Activated T-helper 17 cell treated with anti-CD3 and anti-CD28 coated beads, Interleukin-2, amount 50 U/mL, for 72 hours (primary cell): ENCODE measurements at places on chromosomes 1 and 21. TPM values are rescaled to one million over a fixed set of nuclear protein-coding genes. Genes with fewer than 3 reads are reported as not detected.

DNA sequence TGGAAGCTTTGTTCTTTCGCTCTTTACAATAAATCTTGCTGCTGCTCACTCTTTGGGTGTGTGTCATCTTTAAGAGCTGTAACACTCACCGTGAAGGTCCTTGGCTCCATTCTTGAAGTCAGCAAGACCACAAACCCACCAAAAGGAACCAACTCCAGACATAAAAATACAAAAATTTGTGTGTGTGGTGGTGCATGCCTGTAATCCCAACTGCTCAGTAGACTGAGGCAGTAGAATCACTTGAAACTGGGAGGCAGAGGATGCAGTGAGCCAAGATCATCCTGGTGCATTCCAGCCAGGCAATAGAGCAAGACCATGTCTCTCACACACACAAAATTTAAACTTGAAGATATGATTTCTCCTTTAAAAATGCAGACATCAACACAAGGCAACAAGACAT, 1431.7 kb upstream of the B3GALT2 start:
- H3K4me3 ChIP-seq = no peak overlapping the region
- ATAC-seq = no peak
- H3K36me3 ChIP-seq = no peaks in the 10 kb centered on the region

DNA sequence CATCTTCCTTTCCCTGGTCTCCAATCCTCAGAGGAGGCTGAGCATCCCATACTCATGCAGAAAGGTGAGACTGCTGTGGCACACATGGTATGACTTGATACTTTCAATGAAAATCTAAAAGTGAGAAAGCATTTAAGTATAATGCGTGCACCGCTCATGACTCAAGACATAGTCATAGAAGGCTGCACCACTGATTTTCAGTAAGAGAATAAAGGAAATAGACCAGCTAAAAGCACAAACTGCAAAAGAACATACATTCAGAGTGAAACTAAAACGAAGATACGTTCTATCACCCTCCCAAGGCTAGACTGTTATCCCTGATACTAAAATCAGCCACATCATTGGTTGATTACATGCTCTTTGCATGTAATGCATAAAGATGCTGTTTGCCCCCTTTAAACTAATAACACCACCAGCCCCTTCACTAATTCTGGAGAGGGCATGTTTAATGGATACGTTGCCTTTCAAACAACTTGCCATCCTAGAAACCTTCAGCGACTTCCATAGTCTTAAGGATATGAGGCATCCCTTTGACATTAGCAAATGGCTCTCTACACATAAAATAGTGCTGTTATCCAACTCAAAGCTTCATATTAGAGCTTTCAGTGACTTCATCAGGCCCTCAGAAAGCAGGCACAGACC, 2.1 kb downstream of the PLD5 start:
- ATAC-seq = peak; percentile 86
- H3K4me3 ChIP-seq = no peak overlapping the region
- peaks cover 6% of the 10 kb centered on the region for H3K36me3 ChIP-seq
- H3K27me3 ChIP-seq = peaks cover 62% of the 10 kb centered on the region
- H3K27ac ChIP-seq = no peak overlapping the region

GRCh38 chr1:53077599-53077965, 15.6 kb downstream of the PODN start:
- H3K4me3 ChIP-seq = no peak overlapping the region
- H3K27ac ChIP-seq = no peak overlapping the region
- ATAC-seq = no peak
- no peaks in the 10 kb centered on the region for H3K4me1 ChIP-seq
- no peaks in the 10 kb centered on the region for H3K36me3 ChIP-seq

DNA sequence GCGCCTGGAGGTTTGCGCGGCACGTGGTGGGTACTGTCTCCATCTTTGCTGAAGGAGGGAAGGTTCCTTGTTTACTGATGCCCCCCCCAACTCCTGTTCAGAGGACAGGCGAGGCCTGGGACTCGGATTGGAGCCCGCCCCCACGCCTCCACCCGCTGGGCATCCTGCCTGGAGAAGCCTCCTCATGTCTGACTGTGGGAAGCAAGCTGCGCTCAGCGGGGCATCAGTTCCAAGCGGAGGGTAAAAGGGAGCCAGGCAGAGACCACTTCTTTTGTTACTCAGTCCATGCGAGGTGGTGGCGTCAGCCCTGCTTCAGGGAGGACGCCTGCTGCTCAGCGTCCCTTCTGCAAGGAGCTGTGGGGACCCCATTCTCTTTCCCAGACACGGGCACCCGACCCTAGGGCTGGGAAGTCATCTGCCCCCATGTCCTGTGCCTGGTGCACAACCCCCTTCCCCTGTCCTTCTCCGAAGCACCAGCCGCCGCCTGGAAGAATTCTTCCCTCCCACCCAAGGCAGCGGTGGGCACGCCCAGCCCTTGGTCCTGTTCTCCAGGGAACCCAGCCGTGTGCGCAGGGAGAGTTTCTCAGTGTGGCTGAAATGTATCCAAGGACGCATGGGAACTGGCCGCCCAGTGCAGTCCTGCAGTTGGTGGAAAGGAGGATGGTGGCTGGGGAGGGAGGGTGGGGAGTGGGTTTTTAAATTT, 414.0 kb downstream of the CAMTA1 start:
- no peaks in the 10 kb centered on the region for H3K4me1 ChIP-seq
- ATAC-seq = no peak
- H3K27ac ChIP-seq = no peak overlapping the region

DNA sequence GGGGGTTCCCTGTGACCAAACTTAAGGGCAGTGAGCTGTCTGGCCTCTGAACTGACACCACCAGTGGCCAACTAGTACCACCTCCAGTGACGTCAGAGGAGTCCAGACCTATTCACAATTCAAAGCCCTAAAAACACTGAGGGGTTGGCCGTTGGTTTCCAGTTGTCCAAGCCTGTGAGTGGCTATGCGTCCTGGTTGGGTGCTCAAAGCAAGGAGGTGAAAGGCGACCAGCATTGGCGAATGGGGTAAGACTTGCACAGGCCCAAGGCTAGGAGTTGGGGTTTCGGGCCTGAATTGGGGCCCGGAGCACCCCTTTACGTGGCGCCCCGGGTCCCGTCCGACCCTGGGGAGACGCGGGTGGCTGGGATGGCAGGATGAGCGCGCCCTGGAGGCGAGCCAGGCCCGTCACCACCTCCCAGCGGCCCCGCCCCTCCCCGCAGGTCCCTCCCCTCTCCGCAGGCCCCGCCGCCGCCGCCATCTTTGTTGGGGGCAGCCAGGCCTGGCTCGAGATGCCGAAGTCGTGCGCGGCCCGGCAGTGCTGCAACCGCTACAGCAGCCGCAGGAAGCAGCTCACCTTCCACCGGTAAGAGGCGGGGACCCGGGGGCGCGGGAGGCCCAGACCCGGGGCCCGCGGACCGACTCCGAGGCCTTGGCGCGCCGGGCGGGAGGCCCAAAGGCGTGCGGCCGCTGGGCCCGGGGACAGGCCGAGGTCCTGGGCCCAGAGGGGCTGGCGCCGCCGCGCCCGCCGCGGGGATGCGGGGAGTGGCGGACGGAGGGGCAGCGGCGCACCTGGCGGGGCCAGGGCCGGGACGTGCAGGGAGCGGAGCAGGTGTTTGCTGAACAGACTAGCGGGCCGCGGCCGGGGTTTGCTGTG, at the start of gene THAP3:
Gene THAP3, plus strand, starts transcription at position 159 of the 874 bp plus-strand sequence. Its CDS starts 351 bp downstream, at position 510.
- H3K4me1 ChIP-seq = peaks cover 5% of the 10 kb centered on the region
- no peaks in the 10 kb centered on the region for H3K27me3 ChIP-seq
- peak; percentile 97 for ATAC-seq

- H3K36me3 ChIP-seq = no peaks in the 10 kb centered on the region
- no peak overlapping the region for H3K4me3 ChIP-seq
- peaks cover 5% of the 10 kb centered on the region for H3K27me3 ChIP-seq
- H3K27ac ChIP-seq = no peak overlapping the region
- no peak for ATAC-seq
- peaks cover 4% of the 10 kb centered on the region for H3K4me1 ChIP-seq
Observed at GRCh38 chr1:32494196-32494595, 29.3 kb downstream of the ZBTB8B start.

DNA sequence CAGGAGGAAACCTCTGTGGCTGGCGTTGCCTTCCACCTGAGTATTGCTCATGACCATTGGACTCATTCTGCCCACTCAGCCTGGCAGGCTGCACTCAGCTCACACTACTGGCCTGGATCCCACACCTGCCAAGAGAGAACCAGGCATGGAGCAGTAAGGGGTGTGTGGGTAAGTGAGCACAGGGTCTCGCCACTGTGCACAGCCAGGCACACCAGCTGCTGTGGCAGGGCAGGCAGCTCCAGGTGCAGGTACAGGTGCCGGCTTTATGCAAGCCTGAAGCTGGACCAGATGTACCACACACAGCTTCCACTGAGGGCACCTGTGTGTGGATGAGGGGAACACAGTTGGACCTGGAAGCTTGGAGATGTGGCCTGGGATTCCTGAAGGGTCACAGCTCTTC, 295.2 kb upstream of the SNX7 start:
- H3K27ac ChIP-seq = no peak overlapping the region
- H3K4me1 ChIP-seq = no peaks in the 10 kb centered on the region
- no peak for ATAC-seq
- no peaks in the 10 kb centered on the region for H3K36me3 ChIP-seq

DNA sequence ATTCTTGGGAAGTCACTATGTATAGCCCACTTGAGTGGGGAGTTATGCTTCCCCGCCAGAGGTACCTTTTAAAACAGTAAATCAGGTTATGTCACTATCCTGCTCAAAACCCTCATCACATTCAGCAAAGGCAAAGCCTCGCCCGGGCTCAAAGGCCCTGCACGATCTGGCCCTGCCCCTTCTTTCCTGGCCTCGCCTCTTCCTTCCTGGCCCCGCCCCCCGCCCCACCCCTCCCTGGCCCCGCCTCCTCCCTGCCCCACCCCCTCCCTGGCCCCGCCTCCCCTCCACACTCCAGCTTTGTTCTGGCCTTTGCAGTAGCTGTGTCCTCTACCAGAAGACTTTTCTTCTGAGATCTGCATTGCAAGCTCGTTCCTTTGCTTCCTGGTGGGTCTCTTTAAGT, 6.6 kb downstream of the LDLRAD2 start:
- H3K36me3 ChIP-seq = no peaks in the 10 kb centered on the region
- no peak overlapping the region for H3K27ac ChIP-seq
- ATAC-seq = peak; percentile 60

GRCh38 chr1:36981771-36982622, 52.3 kb downstream of the GRIK3 start:
- no peaks in the 10 kb centered on the region for H3K36me3 ChIP-seq
- no peak overlapping the region for H3K27ac ChIP-seq
- H3K4me3 ChIP-seq = no peak overlapping the region
- H3K4me1 ChIP-seq = no peaks in the 10 kb centered on the region

DNA sequence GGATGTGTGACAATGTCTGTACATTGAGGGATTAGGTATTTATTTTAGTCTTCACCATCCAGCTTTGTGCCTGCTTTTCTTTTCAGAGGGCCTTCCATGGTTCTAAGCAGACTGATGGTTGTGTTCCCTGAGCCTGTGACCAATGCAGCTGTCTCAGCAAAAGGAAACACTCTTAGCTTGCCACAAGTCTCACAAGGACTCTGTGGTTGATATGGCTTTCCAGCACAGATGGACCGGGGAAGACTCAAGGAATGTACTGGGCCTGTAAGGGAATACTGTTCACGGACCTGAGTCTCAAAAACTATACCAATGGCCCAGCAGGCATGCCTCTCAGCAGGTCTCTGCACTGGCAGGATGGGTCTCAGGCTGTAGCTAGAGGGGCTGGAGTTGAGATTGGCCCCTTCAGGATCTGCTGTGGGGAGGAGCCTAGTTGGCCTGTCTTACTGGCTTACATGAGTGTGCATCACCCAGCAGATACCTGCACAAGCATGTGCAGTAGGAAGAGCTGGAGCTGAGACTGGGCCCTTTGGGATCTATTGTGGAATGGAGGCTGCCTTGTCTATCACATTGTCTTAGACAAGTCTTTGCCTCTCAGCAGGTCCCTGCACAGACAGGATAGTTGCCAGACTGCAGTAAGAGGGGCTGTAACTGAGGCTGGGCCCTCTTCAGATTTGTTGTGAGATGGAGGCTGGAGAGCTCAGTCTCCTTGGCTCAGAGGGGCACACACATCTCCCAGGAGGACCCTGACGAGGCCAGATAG, 52.0 kb upstream of the PDC start:
- H3K36me3 ChIP-seq = no peaks in the 10 kb centered on the region
- no peak for ATAC-seq
- H3K4me3 ChIP-seq = no peak overlapping the region
- no peaks in the 10 kb centered on the region for H3K27me3 ChIP-seq
- H3K27ac ChIP-seq = no peak overlapping the region

- H3K36me3 ChIP-seq = no peaks in the 10 kb centered on the region
- H3K27ac ChIP-seq = no peak overlapping the region
Observed at GRCh38 chr1:228123505-228123904, 14.4 kb upstream of the MRPL55 start.

DNA sequence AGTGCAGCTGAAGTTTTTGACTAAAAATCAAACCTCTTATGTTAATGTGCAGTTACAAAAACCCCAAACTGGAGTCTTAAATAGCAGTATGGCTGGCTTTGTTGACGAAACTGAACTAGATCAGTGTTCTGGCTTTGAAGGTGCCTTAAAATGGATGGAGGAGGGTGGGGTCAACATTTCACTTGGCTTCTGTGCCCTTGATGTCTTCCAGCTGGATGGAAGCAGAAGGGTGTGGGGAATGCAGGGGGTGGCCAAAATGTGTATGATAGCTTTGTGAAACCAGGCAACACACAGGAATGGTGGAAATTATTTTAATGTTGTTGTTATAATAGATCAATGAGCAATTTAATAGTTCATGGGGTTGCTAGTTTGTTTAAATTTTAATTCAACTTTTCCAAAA, 96.8 kb upstream of the C1orf105 start:
- no peak overlapping the region for H3K27ac ChIP-seq
- H3K27me3 ChIP-seq = no peaks in the 10 kb centered on the region
- ATAC-seq = no peak
- no peaks in the 10 kb centered on the region for H3K36me3 ChIP-seq
- no peak overlapping the region for H3K4me3 ChIP-seq

GRCh38 chr1:54945393-54945936, 35.0 kb upstream of the TMEM61 start:
- no peaks in the 10 kb centered on the region for H3K36me3 ChIP-seq
- peaks cover 23% of the 10 kb centered on the region for H3K4me1 ChIP-seq
- peak; percentile 28 for ATAC-seq

GRCh38 chr1:110309139-110309538, 30.0 kb upstream of the RBM15 start:
- no peak overlapping the region for H3K27ac ChIP-seq
- no peak overlapping the region for H3K4me3 ChIP-seq
- H3K36me3 ChIP-seq = no peaks in the 10 kb centered on the region
- no peak for ATAC-seq

GRCh38 chr1:11951901-11952300, 17.4 kb downstream of the PLOD1 start:
- ATAC-seq = no peak
- no peak overlapping the region for H3K27ac ChIP-seq
- H3K4me1 ChIP-seq = no peaks in the 10 kb centered on the region
- no peaks in the 10 kb centered on the region for H3K27me3 ChIP-seq

- no peaks in the 10 kb centered on the region for H3K27me3 ChIP-seq
- peaks cover 35% of the 10 kb centered on the region for H3K4me1 ChIP-seq
- peak; percentile 59 for ATAC-seq
Observed at GRCh38 chr1:8873506-8874229, 4.8 kb downstream of the ENO1 start.

GRCh38 chr1:192913683-192914082, 104.8 kb downstream of the RGS2 start:
- peak; percentile 78 for ATAC-seq
- no peaks in the 10 kb centered on the region for H3K27me3 ChIP-seq
- no peaks in the 10 kb centered on the region for H3K36me3 ChIP-seq
- no peak overlapping the region for H3K4me3 ChIP-seq
- H3K4me1 ChIP-seq = no peaks in the 10 kb centered on the region

The NBPF14 gene
- total RNA-seq = 14.1 TPM

The ARHGEF2 gene
- total RNA-seq = 108 TPM

The CTSK gene
- total RNA-seq = 9.8 TPM
